ENCODE measurements at places on chromosomes 2 and 18. TPM values are rescaled to one million over a fixed set of nuclear protein-coding genes. Genes with fewer than 3 reads are reported as not detected.

- DNase-seq: no peak
Observed at GRCh38 chr18:54736981-54737380, 91.3 kb upstream of the RAB27B start.

Gene SLC23A3
- total RNA-seq: not detected

Gene IL36RN
- total RNA-seq: not detected

DNA sequence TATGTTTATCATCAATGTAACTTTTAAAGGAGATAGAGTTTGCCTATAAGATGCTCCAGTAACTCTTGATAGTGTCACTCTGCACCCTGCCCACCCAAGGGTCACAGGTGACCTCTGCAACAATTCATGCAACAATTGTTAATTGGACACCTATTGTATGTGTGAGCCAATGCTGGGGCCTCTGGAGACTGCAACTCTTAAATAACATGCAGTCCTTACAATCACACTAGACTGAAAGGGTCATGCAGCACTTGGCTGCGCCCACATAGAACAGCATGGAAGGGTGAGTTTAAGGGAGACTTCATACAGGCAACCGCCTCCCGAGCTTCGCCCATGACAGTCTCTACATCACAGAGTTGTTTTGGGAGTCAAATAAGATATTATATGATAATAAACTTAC lies 137.1 kb upstream of the TWIST2 start:
- DNase-seq: no peak

All from GM23338 (cell line).